ENCODE measurements at places on chromosomes 6 and 20.

GRCh38 chr6:53284901-53285300 is 63.8 kb downstream of the ELOVL5 start:
- DNase-seq = no peak

DNA sequence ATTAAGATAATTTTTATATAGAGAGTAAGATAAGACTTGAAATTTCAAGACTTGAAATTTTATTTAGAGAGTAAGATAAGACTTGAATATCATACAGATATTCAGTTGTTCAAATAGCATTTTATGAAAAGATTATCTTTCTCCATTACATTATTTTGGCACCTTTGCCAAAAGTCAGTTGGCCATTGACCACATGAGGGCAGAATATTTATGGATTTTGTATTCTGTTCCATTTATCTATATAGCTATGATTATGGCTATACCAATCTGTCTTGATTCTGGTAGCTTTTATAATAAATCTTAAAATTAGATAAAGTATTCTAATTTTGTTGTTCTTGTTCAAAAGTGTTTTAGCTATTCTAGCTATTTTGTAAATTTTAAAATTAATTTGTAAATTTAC is 537.9 kb upstream of the GJE1 start:
- DNase-seq = no peak

GRCh38 chr6:163974322-163974721 is 559.8 kb downstream of the QKI start:
- no peak for DNase-seq

- no peak for DNase-seq
Observed at GRCh38 chr20:63655249-63655648, 2.0 kb upstream of the STMN3 start.

GRCh38 chr6:87950614-87951013 is 97.0 kb upstream of the SPACA1 start:
- no peak for DNase-seq
